ENCODE measurements at places on chromosomes 2 and 18.

DNA sequence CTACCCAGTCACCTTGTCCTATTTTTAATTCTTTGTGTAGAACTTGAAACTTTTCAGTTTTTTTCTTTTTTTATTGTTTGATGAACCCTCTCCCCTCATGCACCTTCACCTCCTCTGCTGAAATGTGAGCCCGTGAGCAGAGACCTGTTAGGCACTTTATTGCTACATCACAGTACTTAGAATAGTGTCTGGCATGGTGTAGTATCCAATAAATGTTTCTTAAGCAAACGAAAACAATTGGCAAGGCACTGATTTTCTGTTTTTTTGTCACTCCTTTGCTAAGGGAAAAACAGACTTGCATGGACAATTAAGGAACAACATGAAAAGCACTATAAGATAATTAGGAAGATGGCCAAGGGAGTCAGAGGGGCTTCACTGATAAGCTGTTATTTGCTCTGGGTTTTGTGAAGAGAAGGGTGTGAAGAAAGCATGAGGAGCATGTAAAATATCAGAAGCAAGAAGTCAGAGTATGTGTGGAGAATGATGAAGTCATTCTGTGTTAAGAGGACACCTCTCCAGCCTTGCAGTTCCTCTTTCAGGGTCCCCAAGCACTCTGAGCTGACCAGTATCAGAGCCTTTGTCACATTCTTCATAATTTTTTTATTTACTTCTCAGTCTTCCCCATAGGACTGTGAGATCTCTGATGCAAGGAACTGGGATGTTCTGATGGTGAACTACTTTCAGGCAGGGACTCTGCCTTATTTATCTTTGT lies 99.7 kb upstream of the CAVIN2 start:
- DNase-seq = no peak

DNA sequence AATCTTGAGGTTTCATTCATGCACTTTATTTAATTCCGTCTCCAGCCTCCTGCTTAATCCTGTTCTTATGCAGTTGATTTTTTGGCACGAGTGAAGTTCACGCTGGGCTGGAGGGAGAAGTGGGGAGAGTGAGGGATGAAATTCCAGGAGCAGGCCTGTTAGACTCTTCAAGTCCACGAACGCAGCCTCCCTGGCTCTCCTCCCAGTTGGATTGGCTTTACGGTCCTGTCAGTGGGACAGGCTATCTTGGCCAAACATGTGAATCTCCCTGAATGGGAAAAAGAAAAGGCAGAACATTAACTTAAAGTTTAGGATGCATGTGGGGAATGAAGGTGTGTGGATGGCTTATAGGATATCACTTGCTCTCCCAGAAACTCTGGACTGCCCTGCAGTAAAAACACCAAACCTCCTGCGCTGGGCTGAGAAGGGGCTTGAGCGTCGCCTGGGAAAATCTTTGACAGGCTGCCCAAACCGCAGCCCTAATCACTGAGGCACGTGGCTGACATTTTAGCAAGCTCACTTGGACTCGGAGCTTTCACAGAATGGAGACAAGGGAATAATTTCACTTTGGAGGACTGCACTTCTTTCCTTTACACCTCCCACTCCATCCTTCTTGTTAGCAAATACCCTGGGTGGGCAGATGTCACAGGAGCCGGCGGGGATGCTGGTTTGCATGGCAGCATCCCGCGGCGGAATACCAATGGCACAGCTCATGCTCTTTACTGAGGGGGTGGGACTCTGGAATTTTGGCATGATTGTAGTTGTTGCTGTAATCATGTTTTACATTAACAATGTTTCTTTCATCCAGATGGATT lies 93.9 kb downstream of the ACKR3 start:
- DNase-seq = no peak

DNA sequence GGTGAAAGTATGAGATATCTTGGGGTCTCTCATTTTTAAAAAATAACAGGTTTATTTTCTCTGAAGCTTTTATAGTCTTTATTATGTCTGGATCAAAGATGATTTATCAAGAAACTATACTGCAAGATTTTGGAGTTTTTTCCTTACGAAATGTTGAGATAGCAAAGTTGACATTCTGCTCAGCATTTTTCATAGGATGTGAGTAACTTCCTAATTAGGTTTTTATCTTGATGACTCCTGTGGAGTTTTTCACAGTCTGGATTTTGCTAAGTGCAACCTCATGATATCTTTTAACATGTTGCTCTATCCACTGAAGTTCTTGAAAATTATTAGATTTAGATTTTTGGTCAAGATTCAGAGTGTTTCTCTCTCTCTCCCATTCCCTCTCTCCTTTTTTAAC lies 17.8 kb downstream of the TCF7L1 start:
- DNase-seq = no peak

GRCh38 chr2:37324536-37324785 lies 172 bp downstream of the PRKD3 start:
- no peak for DNase-seq

DNA sequence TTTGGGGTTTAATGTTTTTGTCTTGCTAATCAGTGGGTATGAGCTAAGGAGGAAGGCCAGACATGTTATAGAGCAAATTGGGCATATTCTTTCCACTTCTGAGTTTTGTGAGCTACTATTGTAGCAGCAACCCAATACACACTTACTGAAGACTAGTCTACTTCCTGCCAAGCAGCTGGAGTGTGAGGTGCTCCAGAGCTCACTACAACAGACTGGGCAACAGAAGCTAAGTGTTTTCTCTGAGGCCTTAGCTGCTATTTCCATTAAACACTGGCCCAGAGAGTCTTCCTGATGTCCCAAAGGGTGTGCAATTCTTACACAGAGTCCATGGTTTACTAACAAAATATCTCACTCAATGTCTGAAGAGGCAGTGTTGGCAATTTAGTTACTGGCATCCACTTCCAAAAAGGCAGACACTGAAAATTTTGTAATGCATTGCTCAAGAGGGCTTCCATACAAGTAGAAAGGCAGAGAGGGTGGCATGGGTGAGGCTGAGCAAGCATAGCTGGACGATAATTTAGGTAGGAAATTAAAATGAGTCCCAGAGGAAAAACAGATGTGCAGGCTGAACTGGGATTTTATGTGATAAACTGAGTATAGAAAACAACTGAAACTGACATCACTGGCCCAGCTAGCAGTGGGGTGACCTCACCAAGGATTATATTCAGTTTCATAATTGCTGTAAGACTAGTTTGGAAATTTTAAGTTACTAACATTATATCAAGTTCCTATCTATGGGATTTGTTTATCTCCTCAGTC lies 68.6 kb downstream of the ZC3H6 start:
- no peak for DNase-seq

GRCh38 chr2:70939839-70940580 lies 4.3 kb downstream of the ATP6V1B1 start:
- DNase-seq = no peak

GRCh38 chr2:117820444-117820843 lies 6.0 kb downstream of the DDX18 start:
- no peak for DNase-seq

- no peak for DNase-seq
Measured at GRCh38 chr2:24935145-24935544, 15.1 kb upstream of the ADCY3 start.

- no peak for DNase-seq
Measured at GRCh38 chr2:55147041-55147440, 85.1 kb downstream of the CLHC1 start.

DNA sequence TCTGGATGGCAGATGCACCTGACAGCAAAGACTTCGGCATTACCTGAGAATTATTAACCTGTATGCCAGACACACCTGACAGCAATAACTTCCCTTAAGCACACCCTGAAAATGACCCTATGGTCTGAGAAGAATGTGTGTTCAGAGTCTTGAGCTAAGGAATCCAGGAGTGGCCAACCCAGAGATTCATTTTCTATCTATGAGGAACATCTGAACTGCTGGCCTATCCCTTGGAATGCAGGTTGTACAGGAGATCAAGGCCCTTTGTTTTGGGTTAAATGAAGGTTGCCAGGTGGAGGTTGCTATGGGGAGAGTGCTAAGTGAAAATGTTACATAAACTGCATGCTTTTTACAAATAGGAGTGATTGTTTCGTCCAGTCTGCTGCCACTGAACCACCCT lies 200.9 kb upstream of the MEIS1 start:
- DNase-seq = no peak

DNA sequence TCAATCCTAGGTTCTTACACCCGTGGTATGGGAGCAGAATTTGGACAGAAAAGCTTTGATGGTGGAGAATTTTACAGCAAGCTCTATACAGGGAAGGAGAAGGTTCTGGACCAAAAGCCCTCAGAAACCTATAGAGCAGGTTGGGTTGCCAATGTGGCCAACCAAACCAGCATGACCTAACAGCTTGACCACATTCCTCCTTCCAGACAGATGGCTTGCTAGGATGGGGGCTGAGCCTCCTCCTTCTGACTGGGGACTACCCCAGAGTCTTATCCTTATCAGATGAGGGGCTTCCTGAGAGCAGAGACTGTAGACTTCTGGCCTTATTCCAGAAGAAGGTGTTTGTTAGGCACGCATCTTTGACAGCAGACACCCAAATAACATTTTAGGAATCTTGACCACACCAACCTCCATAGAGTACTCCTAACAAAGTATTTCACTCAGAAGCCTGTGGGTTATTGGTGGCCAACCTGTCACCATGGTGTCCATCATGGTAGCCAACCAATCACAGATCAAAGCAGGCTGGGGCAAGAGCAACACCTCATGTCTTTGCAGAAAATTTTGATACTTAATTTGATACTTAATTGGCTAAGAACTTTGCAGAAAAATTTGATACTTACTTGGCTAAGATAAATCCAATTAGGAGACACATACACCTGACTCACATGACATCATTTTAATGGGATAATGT lies 34.8 kb upstream of the EPAS1 start:
- no peak for DNase-seq

- no peak for DNase-seq
Measured at GRCh38 chr18:58886864-58887612, 22.4 kb downstream of the ZNF532 start.

GRCh38 chr18:32767400-32767799 lies 5.4 kb downstream of the KLHL14 start:
- no peak for DNase-seq

- DNase-seq = no peak
Measured at GRCh38 chr18:352438-352837, 84.6 kb upstream of the THOC1 start.

DNA sequence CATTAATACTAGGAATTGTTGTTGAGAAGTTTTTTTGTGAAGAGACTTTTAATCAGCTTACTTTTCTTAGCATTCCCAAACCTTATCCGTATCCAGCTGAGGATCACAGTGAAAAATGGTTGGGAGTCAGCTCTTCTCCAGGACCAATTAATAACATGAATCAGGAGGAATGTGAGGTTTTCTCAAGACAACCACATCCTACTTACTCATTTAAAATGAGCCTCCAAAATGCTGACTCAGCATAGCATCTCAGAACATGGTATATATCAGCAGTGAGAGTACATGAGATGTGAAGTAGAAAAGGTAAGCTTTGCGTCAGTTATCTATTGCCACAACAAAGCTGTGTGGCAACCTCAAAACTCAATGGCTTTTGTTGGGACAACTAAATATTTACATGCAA lies 140.3 kb downstream of the NRP2 start:
- no peak for DNase-seq

- no peak for DNase-seq
Measured at GRCh38 chr2:142495141-142495540, 364.3 kb upstream of the LRP1B start.

GRCh38 chr2:74602586-74603281 lies 45.4 kb downstream of the M1AP start:
- DNase-seq = no peak

DNA sequence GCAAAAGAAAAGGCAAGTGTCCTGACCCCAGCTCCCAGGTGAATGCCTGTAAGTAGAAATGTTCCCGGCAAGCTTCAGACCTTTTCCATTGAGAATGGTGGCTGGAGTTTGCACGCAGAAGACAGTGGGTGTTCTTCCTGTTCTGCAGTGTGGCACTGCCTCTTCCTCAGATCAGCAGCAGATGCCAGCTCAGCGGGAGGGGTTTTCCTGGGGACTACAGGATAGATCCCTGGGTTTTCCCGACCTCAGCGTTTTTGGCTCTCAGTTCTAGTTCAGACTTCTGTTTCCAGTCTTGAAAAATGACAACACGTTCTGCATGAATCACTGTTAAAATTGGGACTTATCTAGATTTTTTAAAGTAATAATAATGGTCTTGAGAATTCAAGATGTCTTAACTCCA lies 39.2 kb downstream of the GRHL1 start:
- no peak for DNase-seq

DNA sequence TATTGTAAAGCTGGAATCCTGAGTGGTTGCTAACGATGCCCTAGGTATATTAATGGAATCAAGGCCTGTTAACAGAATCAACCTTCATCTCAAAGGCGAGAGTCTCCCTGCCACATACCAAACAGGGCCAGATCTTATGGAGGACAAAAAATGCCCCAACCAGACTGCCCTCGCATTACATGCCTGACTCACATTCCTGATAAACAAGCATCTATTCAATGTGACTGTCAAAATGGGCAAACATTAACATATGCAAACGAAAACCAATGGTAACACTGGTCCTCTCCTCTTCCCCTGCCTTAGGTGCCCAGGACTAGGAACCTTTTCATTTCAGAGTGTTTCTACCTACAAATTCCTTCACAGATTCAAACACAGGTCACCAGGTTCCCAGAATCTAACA lies 83.4 kb downstream of the COL6A3 start:
- DNase-seq = no peak

DNA sequence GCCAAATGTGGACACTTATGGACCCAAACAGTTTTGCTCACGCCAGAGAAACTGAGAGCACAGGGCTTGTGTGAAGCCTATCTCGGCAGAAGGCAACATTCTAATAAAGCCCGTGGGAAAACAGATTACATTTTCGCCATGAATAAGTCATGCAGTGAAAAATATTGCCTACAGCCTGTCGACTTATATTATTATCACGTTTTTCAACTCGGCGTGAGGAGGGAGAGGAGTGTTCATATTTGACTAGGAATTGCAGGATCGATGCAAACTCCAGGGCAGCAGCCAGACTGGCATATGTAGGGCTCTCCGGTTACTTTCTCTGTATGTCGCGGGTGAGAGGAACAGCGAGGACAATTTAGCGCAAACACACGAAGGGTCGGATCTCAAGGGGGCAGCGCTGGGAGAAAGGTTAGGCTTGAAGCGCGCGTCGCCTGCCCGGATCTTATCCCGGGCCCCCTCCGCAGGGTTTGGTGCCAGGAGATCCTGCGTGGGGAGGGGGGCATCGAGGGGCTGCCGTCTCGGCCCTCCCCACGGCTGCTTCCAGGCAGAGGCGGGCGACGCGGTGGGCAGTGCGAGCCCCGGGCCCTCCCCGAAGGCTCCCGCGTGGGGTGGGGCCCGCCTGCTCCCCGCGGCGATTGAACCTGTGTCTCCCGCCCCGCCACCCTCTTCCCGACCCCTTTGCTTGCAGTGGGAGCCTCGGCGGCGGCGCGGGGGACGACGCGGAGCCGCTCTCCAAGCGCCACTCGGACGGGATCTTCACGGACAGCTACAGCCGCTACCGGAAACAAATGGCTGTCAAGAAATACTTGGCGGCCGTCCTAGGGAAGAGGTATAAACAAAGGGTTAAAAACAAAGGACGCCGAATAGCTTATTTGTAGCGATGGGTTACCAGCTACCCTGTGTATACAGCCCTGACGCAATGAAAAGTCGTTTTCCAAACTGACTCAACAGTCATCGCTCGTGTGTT lies 4.4 kb downstream of the ADCYAP1 start:
- peak; percentile 10 for DNase-seq

GRCh38 chr2:225891013-225891412 lies 491.5 kb downstream of the NYAP2 start:
- DNase-seq = no peak

Data from GM19239 (cell line).